Hepatic stellate cell (primary cell): ENCODE measurements at places on chromosomes 2 and 18.

DNA sequence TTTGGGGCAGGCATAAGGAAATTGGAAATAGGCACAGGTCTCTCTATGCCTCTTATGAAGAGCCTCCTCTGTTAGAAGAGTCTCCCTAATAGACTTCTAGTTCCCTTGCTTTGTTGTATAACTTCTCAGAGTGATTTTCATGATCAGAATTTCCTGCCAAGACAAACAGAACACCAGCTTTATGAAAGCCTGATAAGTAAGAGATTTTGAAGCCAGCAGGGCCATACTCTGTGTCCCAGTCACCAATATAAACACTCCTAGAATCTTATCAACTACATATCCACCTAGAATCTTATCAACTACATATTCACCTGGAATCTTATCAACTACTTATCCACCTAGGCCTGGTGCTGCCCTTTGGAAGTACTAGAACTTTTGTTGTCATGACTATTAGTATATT is 579.5 kb downstream of the ARHGAP15 start:
- no peak for DNase-seq

GRCh38 chr2:59933948-59934347 is 619.5 kb downstream of the BCL11A start:
- DNase-seq, result no peak

DNA sequence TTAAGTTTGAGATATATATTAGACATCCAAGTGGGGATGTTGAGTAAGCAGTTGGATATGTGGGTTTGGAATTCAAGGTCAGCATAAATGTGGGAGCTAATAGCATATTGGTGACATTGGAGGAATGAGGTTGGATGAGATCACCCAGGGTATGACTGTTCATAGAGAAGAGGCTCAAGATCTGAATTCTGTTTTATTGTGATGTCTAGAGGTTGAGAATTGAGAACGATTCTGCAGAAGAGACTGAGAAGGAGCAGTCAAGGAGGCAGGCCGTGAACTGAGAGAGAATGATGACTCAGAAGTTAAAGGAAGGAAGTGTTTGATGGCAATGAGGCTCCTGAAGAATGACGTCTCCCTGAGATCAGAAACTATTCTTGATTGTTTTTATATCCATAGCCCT is 5.9 kb downstream of the SERPINB11 start:
- peak; percentile 16 for DNase-seq

DNA sequence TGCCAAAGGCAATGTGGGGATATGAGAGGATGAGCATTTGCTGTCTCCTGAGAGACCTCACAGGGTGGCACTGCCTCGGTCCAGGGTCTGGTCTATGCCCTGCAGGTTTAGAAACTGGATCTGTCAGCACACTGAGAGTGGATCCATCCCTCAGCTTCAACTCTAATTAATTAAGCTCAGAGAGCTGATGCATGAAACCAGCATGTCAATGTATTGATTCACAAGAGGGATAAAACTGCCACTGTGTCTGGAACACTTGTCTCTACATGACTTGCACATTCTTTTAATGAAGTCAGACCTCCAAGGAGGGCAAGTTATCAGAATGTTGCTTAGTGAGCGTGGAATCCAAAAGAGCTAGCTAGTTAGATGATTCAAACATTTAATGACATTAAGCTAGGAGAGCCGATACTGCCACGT is 22.5 kb upstream of the POLE4 start:
- DNase-seq, result no peak

GRCh38 chr18:74652392-74652988 is 54.8 kb downstream of the ZNF407 start:
- DNase-seq, result peak; percentile 24

DNA sequence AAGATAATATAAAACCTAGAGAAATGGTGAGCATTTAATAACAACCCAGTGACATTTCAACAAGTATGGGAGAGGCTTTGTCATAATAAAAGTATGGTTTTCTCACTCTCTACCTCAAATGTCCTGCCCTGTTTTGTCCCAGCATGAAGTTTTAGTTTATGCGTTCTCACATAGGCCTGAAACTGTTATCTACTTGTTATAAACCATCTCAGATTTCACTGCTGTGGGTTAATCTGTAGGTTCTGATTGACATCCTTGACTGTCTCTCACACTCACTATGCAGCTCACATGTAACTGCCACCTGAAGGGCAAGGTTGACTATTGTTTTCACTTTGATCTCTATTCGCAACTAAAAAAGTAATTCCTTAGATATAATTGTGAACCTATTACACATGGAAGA is 44.9 kb downstream of the ZEB2 start:
- no peak for DNase-seq
